Urinary bladder (tissue), 4 donors: ENCODE measurements at places on chromosomes 12 and 14. TPM values are rescaled to one million over a fixed set of nuclear protein-coding genes. Genes with fewer than 3 reads are reported as not detected.

DNA sequence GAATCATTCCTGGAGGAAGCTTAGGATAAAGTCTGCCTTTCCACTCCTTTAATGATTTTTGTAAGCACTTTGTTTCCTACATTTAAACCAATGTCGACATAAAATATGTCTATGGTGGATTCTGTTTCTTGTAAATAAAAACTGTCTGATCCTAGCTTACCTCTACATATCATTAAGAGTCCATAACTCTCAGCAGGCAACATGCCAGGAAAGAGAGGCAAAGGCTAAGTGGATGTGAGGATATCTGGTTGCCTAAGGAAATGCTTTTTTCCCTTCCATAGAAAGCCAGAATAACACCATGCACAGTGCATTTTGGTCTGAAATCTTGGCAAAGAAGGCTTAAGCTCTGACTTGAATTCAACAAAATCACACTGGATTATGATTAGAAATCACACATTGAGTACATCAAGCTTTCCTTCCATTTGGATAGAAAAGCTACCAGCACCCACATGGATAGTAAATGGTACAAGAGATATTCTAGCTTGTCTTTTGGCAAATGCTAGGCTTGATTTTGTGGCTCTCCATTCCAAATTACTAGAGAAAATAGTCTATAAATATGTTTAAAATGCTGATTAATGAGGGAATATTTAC, 57.0 kb upstream of the CNTN1 start:
- DNase-seq: no peak

DNA sequence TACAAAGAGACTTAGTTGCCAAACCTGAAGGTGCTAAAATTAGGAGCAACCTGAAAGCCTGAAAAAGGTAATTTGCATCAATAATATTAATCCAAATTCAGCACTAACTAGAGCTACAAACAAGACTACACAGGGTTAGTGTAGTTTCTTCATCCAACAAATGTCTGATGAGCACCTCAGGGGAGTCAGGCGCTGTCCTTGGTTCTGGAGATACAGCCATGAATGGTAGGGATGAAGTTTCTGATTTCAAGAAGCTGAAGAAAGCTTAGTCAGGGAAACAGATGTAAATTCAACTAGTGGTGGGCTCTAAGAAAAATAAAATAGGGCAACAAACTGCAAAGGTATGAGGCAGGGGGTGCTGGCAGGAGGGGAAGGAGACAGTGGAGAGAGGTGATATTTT, 266.3 kb downstream of the GLT1D1 start:
- no peak for DNase-seq

GRCh38 chr14:32015166-32015565, 61.9 kb upstream of the ARHGAP5 start:
- no peak for DNase-seq

- no peak for DNase-seq
Measured at GRCh38 chr14:102344485-102344884, 18.2 kb downstream of the CINP start.

DNA sequence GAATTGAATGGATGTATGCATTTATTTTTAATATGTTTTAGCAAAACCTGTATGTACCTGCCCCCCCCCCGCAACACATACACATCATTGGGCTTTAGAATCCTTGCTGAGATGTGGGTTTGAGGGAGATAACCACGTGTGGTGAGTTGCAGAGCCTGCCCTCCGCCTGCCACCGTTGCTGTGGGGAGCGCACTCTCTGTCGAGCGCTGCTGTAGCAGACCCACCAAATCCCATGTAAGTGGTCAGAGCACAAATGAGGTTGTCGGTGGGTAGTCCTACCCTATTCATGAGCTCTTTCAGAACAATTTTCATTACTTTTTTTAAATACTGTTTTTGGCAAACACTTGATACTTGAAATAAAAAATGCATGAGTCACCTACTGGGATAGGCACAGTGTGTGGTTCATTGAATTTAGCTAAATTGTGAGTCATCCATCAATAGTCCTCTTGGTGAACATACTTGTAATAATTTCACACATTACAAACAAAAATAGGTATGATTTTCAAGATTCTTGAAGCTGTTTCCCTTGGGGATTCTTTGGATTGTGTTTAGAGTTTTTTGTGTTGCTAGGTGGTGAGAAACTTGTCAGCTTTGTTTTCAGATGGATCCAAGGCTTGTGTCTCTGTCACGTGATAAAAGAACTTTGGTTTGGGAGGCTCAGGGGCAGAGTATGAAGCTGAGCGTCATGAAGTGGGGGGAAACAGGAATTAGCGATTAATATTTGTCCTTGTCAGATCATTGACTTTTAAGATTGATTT, 107.6 kb downstream of the PTCSC3 start:
- DNase-seq: no peak

GRCh38 chr14:96088911-96089310, 49.7 kb downstream of the C14orf132 start:
- DNase-seq: no peak

DNA sequence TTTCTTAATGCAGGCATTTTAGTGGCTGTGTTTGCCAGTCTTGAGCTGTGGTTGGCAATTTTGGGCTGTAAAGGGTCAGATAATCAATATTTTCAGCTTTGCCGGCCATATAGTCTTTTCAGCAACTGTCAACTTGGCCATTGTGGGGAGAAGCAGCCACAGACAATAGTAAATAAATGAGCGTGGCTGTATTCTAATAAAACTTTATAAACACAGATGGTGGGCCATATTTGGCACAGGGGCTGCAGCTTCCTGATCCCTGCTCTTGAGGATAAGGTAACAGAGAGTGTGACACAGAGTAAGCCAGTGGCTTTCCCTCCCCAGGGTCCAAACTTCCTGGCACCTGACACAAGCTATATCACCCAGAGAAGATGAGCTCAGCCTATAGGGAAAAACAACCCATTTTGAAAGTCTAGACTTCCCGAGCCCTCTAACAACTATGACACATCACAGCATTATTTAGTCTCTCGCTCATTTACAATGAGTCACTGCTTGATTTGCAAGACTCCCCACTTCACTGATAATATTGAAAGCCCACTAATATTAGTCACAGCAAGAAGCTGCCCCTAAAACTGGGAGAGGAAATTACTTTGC, 163.1 kb upstream of the TMPO start:
- no peak for DNase-seq

DNA sequence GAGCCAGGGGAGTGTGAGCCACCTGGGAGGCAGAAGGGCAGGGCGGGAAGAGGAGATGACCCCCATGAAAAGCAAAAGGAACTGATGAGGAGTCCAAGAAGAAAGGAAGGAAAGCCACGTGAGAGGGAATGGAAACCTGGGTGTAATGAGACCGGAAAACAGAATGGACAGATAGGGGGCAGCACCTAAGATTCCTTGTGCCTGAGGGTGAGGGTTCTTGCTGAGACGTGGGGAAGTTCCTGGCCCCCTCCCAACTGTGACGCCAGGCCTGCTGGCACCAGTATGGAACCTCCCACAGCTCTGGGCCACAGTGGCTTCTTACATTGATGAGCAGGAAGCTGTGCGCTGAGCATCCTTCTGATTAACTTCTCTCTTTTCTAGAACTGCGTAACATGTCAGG, 30.8 kb downstream of the TTC7B start:
- DNase-seq: no peak

DNA sequence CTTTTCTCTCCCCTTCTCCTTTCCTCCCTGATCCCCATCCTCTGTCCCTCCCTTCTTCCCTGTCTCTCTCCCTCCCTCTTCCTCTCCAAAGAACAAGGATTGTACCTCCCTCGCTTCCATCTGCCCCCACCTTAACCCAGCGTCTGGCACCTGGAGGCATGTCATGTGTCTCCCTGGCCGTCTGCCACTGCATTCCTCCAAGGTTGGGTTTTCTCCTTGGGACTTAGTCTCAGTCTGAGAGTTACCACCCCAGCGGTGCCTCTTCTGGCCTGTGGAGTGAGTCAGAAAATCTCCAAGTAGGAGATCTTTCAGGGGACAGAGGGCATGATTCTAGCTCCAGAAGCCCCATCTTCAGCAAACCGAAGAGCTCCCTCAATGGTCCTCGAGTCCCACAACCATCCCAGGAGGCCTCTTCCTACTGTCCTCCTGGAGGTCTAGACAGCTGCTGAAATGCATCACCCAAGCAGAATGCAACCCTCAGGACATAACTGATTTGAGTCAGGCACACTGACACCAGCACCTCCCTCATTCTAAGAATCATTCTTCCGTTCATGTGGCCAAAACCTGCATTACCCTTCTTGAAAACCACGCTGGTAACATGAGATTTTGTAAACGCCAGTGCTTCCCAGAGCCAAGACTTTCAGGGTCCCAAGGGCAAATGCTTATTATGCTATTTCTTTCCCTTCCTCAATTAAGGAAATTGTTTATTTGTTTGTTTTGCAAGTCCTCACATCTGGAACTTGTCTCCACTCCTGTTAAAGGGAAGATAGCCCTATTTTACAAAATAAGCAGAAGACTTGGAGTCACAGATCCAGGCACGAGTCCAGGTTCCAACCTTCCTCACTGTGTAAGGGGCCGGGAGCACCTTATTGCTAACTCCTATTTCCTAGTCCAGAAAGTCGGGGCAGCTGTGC, 463.2 kb downstream of the BCL11B start:
- no peak for DNase-seq

GRCh38 chr14:104799244-104800014, 1.5 kb upstream of the ZBTB42 start:
- DNase-seq: peak; percentile 54

DNA sequence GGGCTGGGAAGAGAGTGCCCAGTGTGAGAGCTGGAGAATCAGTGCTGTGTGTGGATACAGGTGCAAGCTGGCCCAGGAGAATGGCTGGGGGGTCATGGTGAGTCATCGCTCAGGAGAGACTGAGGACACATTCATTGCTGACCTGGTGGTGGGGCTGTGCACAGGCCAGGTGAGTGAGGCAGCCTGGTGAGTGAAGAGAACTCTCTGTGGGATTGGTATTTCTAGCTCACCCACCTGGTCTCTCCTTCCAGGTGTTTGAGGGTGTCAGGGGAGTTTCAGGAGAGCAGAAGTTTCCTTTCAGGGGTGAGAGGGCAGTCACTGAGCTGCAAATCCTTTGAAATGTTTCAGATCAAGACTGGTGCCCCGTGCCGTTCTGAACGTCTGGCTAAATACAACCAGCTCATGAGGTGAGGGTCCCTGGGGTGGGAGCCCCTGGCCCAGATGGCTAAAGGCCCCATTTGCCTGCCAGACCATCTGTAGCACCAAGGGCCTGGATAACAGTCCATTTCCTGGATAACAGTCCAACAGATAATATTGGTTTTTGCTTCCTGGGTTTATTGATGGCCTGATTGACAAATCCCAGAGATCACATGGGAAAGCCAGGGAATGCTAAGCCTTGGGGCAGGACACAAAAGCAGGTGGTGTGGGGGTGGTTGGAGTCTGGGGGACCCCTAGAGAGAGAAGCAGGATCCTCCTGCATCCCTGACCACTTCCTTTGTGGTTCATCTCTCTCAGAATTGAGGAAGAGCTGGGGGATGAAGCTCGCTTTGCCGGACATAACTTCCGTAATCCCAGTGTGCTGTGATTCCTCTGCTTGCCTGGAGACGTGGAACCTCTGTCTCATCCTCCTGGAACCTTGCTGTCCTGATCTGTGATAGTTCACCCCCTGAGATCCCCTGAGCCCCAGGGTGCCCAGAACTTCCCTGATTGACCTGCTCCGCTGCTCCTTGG, 5.5 kb upstream of the ATN1 start:
- DNase-seq: no peak

GRCh38 chr12:131785763-131786330, 42.3 kb upstream of the MMP17 start:
- no peak for DNase-seq

DNA sequence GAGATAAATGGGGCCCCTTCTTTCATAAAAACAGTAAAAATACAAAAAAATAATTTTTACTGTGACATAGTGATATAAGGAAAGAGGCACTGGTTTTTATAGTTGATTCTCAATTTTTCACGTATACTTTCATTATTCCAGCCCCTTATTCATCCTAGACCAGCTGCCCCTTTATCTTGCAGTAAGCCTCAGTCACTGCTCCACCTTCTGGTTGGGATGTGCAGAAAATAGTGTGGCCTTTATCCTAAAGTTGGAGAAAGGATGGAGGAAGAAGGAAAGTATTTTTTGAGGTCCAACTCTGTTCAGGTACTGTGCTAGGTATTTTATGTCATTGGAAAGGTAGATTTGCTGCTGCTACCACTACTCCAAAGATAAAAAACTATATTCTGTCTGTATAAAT, 172.7 kb downstream of the ANO6 start:
- DNase-seq: no peak

- no peak for DNase-seq
Measured at GRCh38 chr12:6923851-6924250, 3.9 kb upstream of the ATN1 start.

- no peak for DNase-seq
Measured at GRCh38 chr14:63996625-63997220, 143.9 kb downstream of the SYNE2 start.

DNA sequence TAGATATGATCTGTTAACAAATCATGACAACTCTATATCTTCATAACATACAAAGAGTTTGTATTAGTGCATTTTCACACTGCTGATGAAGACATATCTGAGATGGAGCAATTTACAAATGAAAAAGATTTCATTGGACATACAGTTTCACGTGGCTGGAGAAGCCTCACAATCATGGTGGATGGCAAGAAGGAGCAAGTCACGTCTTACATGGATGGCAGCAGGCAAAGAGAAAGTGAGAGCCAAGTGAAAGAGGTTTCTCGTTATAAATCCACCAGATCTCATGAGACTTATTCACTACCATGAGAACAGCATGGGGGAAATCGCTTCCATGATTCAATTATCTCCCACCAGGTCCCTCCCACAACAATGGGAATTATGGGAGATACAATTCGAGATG, 157.6 kb downstream of the DUSP6 start:
- no peak for DNase-seq

DNA sequence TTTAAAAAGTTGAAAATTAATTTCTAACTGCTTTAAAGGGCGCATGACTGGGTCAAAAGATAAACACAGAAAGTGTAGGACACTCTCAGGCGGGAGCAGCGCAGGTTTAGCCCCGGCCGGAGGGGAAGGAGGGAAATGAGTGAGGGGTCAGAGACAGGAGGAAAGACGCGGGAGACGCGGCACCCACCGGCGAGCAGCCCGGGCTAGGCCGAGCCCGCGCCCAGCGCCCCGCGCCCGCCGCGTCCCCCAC, 591 bp downstream of the GXYLT1 start:
- no peak for DNase-seq

- DNase-seq: no peak
Measured at GRCh38 chr14:38090506-38090905, 117.2 kb upstream of the SSTR1 start.

GRCh38 chr12:114275932-114276785, 129.8 kb downstream of the TBX5 start:
- DNase-seq: no peak

GRCh38 chr12:69910694-69911093, 85.7 kb downstream of the MYRFL start:
- no peak for DNase-seq

CPSF6 gene
- 120 TPM for total RNA-seq

SPIC gene
- total RNA-seq: 0.42 TPM

SLC17A8 gene
- total RNA-seq: 0.95 TPM

OAS1 gene
- 28.9 TPM for total RNA-seq

RERGL gene
- 2.0 TPM for total RNA-seq

PRH1 gene
- 103 TPM for total RNA-seq

AQP6 gene
- total RNA-seq: 0.26 TPM

HOXC12 gene
- total RNA-seq: not detected

ATL1 gene
- total RNA-seq: 18.6 TPM
